ENCODE measurements at places on chromosomes 12 and 14.

- no peak for DNase-seq
- H3K4me1 ChIP-seq = no peaks in the 10 kb centered on the region
- H3K4me3 ChIP-seq = no peak overlapping the region
- H3K27ac ChIP-seq = no peak overlapping the region
- no peaks in the 10 kb centered on the region for H3K36me3 ChIP-seq
Observed at GRCh38 chr14:75240781-75241180, 37.8 kb upstream of the FOS start.

DNA sequence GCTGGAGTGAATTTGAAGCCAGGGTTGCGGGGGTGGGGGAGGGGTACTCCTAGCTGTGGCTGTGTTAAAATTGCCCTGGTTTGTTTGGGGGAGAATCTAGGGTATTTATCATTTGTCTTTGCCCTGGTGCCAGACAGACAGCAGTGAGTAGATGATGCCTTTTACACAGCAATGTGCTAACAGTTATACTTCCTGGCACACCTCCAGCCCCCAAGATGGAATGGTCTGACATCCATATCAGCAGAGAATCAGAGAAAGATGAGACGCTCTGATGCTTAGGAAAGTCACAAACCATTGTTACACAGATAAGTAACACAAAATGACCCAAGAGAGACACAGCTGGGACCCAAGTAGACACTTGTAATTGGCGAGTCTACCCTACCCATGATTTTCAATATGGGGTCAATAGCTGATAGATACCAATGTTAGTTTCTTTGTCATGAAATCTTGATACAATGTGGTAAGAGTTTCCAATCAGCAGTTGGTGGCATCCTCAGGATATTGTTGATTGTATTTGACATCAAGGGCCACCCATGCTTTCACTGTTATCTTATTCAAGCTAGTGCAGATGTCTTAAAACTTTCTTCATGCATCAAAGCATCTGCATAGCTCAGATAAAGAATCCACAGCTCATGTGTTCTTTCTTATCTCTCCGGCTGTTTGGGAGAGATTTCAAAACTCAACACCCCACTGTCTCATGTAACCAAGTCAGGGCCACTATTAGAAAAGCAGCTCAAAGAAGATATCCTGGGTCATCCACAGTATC is 2.6 kb upstream of the PRKAB1 start:
- no peaks in the 10 kb centered on the region for H3K27me3 ChIP-seq
- no peak overlapping the region for H3K4me3 ChIP-seq
- H3K4me1 ChIP-seq = peaks cover 15% of the 10 kb centered on the region
- H3K36me3 ChIP-seq = peaks cover 9% of the 10 kb centered on the region
- no peak for DNase-seq
- H3K27ac ChIP-seq = no peak overlapping the region

- no peak overlapping the region for H3K4me3 ChIP-seq
- H3K27me3 ChIP-seq = no peaks in the 10 kb centered on the region
- no peaks in the 10 kb centered on the region for H3K36me3 ChIP-seq
Observed at GRCh38 chr12:38669530-38669929, 235.9 kb downstream of the CPNE8 start.

DNA sequence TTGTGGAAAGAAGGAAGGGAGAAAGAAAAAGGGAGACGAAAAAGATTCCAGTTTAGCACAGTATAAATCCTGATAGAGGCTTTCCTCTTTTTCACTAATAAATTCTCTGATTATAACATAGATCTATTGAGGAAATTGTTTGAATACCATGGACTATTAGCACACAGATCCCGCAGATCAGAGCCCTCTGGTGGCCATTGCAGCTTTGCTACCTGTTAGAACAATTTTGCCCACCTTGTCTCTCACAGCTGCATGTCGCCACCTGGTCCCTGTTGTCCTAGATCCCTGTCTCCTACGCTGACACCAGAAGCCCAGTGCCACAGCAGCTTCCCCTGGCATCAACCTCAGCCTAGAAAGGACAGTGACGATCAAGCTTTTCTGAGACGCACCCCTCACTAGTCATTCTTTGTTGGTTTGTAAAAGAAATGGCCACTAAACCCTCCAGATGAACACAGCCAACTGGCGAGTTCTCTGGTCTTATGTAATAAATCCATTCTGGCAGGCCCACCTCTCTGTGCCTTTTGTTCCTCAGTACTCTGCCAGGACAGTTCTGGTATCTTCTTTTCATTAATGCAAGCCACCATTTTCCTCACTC is 9.9 kb downstream of the GPHB5 start:
- H3K4me1 ChIP-seq = no peaks in the 10 kb centered on the region
- no peaks in the 10 kb centered on the region for H3K36me3 ChIP-seq
- no peak overlapping the region for H3K4me3 ChIP-seq
- no peak overlapping the region for H3K27ac ChIP-seq
- no peaks in the 10 kb centered on the region for H3K27me3 ChIP-seq
- DNase-seq = no peak

- H3K27me3 ChIP-seq = no peaks in the 10 kb centered on the region
- no peak overlapping the region for H3K27ac ChIP-seq
- H3K36me3 ChIP-seq = no peaks in the 10 kb centered on the region
- DNase-seq = no peak
- no peak overlapping the region for H3K4me3 ChIP-seq
Observed at GRCh38 chr14:71665157-71665556, 267.1 kb upstream of the RGS6 start.

GRCh38 chr14:56004786-56005185 is 113.4 kb upstream of the PELI2 start:
- 0 out of 2 replicates have a peak overlapping the region, but pooled peaks have one; percentile 8 for H3K4me3 ChIP-seq
- H3K4me1 ChIP-seq = no peaks in the 10 kb centered on the region
- H3K36me3 ChIP-seq = no peaks in the 10 kb centered on the region

GRCh38 chr12:91355150-91356006 is 172.8 kb upstream of the DCN start:
- H3K36me3 ChIP-seq = no peaks in the 10 kb centered on the region
- H3K4me1 ChIP-seq = no peaks in the 10 kb centered on the region
- no peak overlapping the region for H3K4me3 ChIP-seq
- H3K27me3 ChIP-seq = peaks cover 5% of the 10 kb centered on the region

DNA sequence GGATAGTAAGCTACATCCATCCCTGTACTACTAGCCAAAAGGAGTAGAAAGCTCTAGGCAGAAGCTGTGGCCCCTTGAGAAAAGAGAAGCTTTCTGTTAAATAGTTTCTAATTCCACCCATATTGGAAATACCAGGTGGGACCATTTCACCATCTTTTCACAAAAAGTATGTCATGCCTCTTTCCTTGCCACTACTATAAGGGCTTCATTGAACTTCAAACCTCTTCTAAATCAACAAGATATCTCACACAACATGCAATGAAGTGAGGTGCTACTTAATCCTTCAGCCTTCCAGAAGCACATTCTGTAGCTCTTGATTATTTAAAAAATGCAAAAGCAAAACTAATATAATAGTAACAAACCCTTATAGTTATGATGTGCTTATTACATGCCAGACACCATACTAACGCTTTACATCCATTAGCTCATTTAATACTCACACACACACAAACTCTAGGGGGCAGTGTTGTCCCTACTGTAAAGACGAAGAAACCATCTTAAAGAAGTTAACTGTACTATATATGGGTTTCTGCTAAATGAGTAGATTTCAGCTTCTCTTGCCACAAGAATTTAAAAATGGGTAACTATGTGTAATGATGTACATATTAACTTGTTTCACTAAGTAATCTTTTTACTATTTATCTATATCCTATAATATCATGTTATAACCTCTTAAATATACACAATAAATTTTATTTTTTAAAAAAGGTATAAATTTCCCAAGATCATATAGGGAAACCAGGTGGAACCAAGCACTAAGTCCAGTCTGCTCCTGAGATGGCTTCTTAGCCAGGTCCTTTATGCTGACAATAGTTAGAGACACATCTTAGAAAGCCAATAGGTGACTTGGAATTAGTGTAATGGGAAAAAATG is 124.4 kb downstream of the RPS29 start:
- DNase-seq = peak; percentile 20
- H3K4me3 ChIP-seq = no peak overlapping the region
- H3K27me3 ChIP-seq = peaks cover 2% of the 10 kb centered on the region
- no peaks in the 10 kb centered on the region for H3K4me1 ChIP-seq
- no peaks in the 10 kb centered on the region for H3K36me3 ChIP-seq

- H3K4me3 ChIP-seq = no peak overlapping the region
- DNase-seq = no peak
- no peak overlapping the region for H3K27ac ChIP-seq
- H3K4me1 ChIP-seq = no peaks in the 10 kb centered on the region
- H3K36me3 ChIP-seq = no peaks in the 10 kb centered on the region
Observed at GRCh38 chr14:47596860-47597259, 78.5 kb downstream of the MDGA2 start.

DNA sequence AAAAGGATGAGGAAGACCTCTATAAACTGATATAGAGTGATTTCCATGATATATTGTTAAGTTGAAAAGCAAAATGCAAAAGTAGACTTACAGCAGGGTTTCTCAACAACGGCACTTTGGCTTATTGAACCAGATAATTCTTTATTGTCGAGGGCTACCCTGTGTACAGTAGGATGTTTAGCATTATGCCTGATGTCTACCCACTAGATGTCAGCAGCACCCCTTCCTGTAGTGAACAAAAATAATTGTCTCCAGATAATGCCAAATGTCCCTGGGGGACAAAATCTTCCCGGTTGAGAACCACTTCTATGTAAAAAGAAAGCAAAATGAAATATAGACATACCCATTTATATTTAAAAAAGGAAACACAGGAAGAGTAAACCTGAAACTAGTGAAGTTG is 32.4 kb downstream of the ABCD2 start:
- H3K27me3 ChIP-seq = no peaks in the 10 kb centered on the region
- H3K4me3 ChIP-seq = no peak overlapping the region
- no peaks in the 10 kb centered on the region for H3K4me1 ChIP-seq
- no peak overlapping the region for H3K27ac ChIP-seq
- no peaks in the 10 kb centered on the region for H3K36me3 ChIP-seq
- DNase-seq = no peak

- H3K27ac ChIP-seq = no peak overlapping the region
- H3K4me3 ChIP-seq = no peak overlapping the region
- H3K36me3 ChIP-seq = peaks cover 5% of the 10 kb centered on the region
- no peaks in the 10 kb centered on the region for H3K4me1 ChIP-seq
Observed at GRCh38 chr14:57244106-57244505, 24.6 kb downstream of the EXOC5 start.

DNA sequence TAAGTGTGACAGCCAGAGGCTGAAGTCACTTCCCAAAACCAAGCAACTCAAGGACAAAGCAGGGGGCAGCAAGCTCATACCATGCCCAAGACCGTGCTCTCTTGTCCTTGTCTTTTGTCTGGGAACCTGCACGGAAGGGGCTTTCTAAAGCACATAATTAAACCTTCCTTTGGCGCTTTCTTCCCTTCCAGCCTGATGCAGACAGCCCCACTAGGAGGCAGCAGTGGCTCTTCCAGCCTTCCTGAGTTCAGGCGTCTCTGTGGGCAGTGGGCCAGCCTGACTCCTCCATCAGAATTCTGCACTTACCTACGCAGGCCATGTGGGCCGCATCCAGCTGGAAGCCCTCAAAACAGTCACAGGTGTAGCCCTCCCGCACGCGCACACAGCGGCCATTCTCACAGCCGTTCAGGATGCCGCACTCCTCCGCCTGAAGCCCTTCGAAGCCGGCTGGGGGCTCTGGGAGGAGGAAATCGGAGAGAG is 7.6 kb downstream of the ISCA2 start:
- H3K27ac ChIP-seq = no peak overlapping the region
- no peak overlapping the region for H3K4me3 ChIP-seq
- no peaks in the 10 kb centered on the region for H3K4me1 ChIP-seq
- H3K36me3 ChIP-seq = no peaks in the 10 kb centered on the region
- no peak for DNase-seq

GRCh38 chr14:91395466-91395865 is 22.2 kb downstream of the CCDC88C start:
- no peak overlapping the region for H3K4me3 ChIP-seq
- H3K27me3 ChIP-seq = no peaks in the 10 kb centered on the region
- no peak for DNase-seq

- no peak overlapping the region for H3K4me3 ChIP-seq
- H3K27me3 ChIP-seq = no peaks in the 10 kb centered on the region
- no peak for DNase-seq
- H3K27ac ChIP-seq = no peak overlapping the region
Observed at GRCh38 chr12:65613692-65614091, 210.6 kb upstream of the HMGA2 start.

- no peaks in the 10 kb centered on the region for H3K27me3 ChIP-seq
- no peaks in the 10 kb centered on the region for H3K4me1 ChIP-seq
- no peak overlapping the region for H3K27ac ChIP-seq
- H3K36me3 ChIP-seq = no peaks in the 10 kb centered on the region
Observed at GRCh38 chr12:70971001-70971794, 50.7 kb upstream of the PTPRR start.

DNA sequence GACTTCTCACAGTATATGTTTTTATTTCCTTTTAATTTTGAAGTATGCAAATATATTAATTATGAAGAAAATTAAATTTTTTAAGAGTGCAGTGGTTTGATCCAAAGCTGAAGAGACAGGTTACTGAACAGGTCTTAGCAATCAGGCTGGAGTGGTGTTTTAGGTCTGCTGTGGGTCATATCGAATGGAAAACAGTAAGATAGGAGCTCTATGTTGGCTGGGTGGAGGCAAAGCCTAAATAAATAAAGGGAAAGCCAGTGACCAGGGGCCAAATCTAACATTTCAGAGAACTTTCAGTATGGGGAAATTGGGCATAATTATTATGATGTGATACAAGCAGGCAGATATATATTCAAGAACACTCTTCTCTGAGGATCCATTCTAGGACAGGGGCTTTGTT is 12.7 kb upstream of the TSPAN8 start:
- H3K4me1 ChIP-seq = no peaks in the 10 kb centered on the region
- no peak overlapping the region for H3K27ac ChIP-seq
- H3K27me3 ChIP-seq = no peaks in the 10 kb centered on the region

DNA sequence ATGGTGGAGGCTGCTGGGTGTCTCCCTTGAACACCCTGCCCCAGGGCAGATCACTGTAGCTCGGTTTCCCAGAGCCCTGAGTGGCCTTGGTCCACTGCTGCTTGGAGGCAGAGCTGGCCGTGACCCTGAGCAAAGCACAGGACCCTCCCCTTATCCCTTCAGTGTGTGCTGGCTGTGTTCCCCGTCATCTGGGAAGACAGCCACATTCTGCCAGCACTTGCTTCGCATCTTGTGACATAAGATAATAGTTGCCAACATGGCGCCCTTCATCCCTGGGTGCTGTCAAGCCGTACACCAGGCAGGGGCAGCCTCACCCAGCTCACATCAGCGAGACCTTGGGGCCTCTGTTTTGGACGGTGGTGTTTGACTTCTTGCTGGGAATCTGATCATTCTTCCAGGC is 12.1 kb upstream of the ALDH2 start:
- no peak overlapping the region for H3K27ac ChIP-seq
- H3K36me3 ChIP-seq = peaks cover 2% of the 10 kb centered on the region
- H3K27me3 ChIP-seq = no peaks in the 10 kb centered on the region
- DNase-seq = no peak

- H3K4me3 ChIP-seq = no peak overlapping the region
- H3K4me1 ChIP-seq = no peaks in the 10 kb centered on the region
- no peak overlapping the region for H3K27ac ChIP-seq
- no peaks in the 10 kb centered on the region for H3K27me3 ChIP-seq
Observed at GRCh38 chr12:78880078-78880477, 15.5 kb downstream of the SYT1 start.

DNA sequence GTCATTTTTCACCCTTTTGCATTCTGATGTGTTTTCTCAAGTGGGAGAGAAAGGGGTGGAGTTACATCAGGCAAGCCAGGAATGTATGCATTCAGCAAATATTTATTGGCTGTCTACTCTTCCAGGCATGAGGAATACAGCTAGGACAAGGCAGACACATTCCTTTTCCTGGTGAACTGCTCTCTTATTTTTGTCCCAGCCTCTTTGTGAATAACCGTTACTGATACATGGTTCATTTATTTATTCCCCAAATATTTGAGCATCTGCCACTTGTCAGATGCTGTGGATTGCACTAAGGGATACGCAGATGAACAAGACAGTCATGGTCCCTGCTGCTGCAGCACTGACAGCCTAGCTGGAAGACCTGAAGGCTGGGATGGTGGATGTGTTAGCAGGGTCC is 6.1 kb downstream of the PELI2 start:
- no peaks in the 10 kb centered on the region for H3K36me3 ChIP-seq
- H3K4me3 ChIP-seq = no peak overlapping the region
- DNase-seq = no peak
- no peak overlapping the region for H3K27ac ChIP-seq
- H3K27me3 ChIP-seq = peaks cover 22% of the 10 kb centered on the region

All from Panc1 (cell line).